Putamen (tissue), 1 donor: ENCODE measurements at places on chromosomes 5 and 9.

DNA sequence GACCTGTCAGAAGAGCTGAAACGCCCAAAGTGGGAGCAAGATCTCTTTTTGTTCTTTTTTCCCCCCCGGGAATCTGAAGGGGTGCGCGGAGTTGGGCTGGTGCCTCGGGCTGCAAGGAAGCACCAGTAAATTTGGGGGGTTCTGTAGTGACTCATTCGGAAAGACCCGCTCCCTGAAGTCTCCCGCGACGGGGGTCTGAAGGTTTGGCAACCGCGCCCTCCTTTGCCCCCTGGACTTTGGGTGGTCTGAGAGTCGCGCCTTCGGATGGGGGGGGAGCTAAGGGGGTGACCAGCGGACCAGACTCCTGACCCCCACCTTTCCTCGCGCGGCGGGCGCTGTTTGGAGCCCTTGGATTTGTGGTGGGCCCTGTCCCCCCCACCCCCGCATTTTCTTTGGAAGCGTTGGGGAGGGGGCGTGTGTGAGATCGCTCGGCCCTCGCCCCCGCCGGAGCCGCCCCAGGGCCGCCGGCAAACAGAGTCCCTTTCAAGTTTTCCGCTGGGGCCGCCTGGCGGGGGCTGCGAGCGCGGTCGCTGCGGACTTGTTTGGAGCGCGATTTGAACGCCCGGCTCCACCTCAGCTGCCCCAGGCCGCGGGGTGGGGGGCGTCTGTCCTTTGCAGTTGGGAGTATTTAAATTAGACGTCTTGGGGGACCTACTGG lies 2.0 kb downstream of the CXXC5 start:
- no peak for DNase-seq

GRCh38 chr5:97133101-97133500 lies 9.3 kb downstream of the LIX1 start:
- DNase-seq, result no peak

DNA sequence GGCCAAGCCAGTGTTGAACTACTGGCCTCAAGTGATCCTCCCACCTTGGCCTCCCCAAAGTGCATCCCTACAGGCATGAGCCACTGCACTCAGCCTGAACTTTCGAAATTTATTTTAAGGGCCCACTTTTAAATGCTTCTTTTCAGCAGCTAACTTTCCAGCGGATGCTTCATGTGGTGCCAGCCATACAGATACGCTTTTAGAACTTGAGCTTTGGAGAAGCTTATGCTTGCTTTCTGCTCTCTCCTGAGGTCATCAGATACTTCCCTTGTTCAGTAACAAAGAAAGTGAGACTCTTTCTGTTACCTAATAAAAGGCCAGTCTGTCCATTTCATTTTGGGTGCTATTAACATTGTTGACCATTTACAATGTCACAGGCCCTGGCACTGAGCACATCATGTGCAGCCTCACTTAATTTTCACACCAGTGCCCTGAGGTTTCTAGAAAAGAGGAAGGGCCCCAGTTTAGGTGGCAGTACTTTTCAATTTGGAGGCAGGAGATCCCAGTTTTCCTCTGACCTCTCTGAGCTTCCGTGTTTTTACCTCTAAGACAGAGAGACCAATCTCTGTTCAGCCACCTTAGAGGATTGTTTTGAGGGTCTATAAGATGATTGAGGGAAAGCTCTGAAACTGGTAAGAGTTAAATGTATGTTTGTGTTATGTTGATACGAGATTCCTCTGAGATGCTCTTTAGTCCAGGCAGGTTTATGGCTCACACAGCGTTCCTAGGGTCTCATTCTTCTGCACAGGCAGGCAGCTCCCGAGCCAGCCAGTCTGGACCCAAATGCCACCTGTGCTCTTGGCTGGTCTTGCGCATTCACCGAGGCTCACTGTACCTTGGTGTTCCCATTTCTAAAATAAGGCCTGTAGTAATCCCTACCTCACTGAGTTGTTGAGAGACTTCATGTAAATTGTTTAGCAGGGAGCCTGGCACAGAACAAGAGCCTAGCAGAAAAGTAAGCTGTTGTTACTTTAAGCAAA lies 4.4 kb downstream of the ABL1 start:
- DNase-seq, result no peak

DNA sequence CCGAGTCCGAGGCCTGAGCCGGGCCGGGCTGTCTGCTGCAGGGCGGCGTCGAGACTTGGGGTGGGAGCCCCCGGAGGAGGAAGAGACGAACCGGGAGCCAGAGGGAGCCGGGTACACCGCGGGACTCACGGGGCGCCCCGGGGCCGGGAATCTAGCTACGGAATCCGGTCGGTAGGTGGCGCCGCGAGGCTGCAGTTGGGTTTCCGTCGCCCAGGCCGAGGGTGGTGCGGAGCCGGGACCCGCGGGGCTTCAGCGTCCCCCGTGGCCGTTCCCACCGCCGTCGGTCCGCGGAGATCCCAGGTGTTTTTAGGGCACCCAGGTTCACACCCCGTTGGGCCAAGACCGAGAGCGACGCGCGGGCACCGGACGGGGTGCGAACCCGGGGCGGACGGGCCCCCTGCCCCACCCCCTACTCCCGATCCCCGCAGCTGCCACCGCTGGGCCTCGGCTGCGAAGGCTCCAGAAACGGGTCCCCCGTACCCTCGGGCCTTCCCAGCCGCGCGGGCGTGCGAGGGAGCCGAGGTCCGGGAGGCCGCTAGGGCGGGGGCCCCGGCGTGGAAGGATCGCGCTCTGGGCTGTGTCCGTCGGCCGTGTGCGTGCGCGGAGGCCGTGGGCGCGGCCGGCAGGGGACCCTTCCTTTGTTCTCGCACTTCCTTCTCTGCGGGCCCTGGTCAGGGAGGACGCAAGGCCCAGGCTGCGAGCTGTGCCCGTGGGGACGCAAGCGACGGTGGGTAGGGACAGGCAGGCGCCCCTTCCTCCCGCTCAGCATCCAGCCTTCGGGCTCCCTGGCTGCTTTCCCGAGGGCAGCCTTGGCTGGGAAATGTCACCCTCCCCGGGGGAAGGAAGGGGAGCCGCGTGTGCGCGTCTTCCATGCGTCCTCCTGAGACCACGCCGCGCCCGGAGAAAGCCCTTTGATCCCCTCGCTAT lies 146.6 kb downstream of the GAPVD1 start:
- DNase-seq, result peak; percentile 42

DNA sequence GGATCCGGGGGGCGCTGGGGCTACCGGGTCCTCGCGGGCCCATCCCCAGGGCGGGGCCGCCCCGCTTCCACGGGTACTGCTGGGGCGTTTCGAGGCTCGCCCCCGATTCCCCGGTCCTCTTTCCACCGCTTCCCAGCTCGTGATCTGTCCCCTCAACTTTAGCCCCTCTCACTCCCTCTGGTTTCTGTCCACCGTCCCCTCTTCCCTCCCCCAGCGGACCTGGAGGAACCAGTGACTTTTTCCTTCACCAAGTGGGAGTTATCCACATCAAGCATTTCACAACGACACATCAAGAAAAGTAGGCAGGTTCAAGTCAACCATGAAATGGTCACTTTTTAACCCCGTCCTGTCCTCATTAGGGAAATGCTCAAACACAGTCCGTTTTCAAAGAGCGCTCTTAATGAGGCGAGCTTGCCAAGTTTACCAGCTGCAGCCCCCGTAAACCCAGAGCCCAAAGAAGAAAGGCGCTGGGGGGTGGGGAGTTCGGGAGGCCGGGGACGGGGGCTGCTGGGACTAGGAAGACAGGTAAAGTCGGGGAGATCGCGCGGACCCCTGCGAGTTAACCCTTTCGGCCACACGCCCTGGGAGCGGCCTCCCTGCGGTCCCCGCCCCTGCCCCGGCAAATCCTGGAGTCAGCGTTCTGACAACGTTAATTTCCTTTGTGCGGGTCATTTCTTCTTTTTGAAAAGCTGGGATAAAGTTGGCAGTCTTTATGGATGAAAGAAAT lies 2.1 kb upstream of the NFIB start:
- DNase-seq, result no peak

GRCh38 chr9:18786196-18786595 lies 246.8 kb downstream of the SAXO1 start:
- no peak for DNase-seq

GRCh38 chr5:94562327-94562971 lies 56.0 kb downstream of the KIAA0825 start:
- no peak for DNase-seq
